Skeletal muscle tissue (tissue), 5 donors: ENCODE measurements at places on chromosomes 2 and 18. TPM values are rescaled to one million over a fixed set of nuclear protein-coding genes. Genes with fewer than 3 reads are reported as not detected.

CYP27C1 gene
- 2.6 TPM for total RNA-seq

NETO1 gene
- total RNA-seq: not detected

SKA1 gene
- 2.6 TPM for total RNA-seq

CENPA gene
- 2.6 TPM for total RNA-seq

DOK1 gene
- 12.0 TPM for total RNA-seq

PRADC1 gene
- total RNA-seq: 17.7 TPM

GAREM2 gene
- 1.0 TPM for total RNA-seq

CEBPZOS gene
- total RNA-seq: 13.0 TPM

TXNDC2 gene
- not detected for total RNA-seq

NOL4 gene
- not detected for total RNA-seq

KIAA2012 gene
- total RNA-seq: under 0.01 TPM

GALNT14 gene
- total RNA-seq: 2.1 TPM

LIMS3 gene
- 1.6 TPM for total RNA-seq

GKN2 gene
- total RNA-seq: not detected

RUFY4 gene
- total RNA-seq: not detected

MC4R gene
- 0.52 TPM for total RNA-seq

PKDCC gene
- 89.2 TPM for total RNA-seq

THSD7B gene
- total RNA-seq: 2.1 TPM

SUCLG1 gene
- 126 TPM for total RNA-seq

MCM6 gene
- total RNA-seq: 11.0 TPM

COBLL1 gene
- 11.0 TPM for total RNA-seq

LIPG gene
- total RNA-seq: 2.6 TPM

DSG2 gene
- total RNA-seq: 2.6 TPM

C2orf78 gene
- total RNA-seq: not detected

CWC22 gene
- 13.6 TPM for total RNA-seq

GTF2A1L gene
- total RNA-seq: not detected

ARHGAP25 gene
- total RNA-seq: 4.7 TPM

CCBE1 gene
- total RNA-seq: 2.6 TPM

SERPINB12 gene
- total RNA-seq: not detected

ONECUT2 gene
- total RNA-seq: not detected

TOGARAM2 gene
- total RNA-seq: 0.52 TPM

NCKAP1 gene
- total RNA-seq: 83.0 TPM

AGXT gene
- not detected for total RNA-seq

REG3A gene
- total RNA-seq: not detected

CCDC141 gene
- 61.6 TPM for total RNA-seq

LRRC30 gene
- 9.4 TPM for total RNA-seq

CROCC2 gene
- total RNA-seq: under 0.01 TPM

PIKFYVE gene
- total RNA-seq: 22.4 TPM

APCDD1 gene
- 2.6 TPM for total RNA-seq

KCNG2 gene
- 0.52 TPM for total RNA-seq

VWC2L gene
- 0.52 TPM for total RNA-seq

SMYD1 gene
- 147 TPM for total RNA-seq

CD302 gene
- 9.9 TPM for total RNA-seq

UGT1A10 gene
- not detected for total RNA-seq
